ENCODE measurements at places on chromosomes 4 and X.

DNA sequence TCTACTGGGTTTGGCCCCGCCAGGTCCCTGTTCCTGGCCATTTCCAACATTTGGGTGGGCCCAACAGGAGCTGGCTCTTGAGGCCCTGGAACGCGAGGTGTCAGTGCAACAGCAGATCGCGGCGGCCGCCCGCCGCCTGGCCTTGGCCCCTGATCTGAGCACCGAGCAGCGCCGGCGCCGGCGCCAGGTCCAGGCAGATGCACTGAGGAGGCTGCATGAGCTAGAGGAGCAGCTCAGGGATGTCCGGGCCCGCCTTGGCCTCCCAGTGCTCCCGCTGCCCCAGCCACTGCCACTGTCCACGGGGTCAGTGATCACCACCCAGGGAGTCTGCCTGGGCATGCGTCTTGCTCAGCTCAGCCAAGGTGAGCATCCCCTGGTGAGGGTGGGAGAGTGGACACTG, 5.5 kb downstream of the CCDC120 start:
- no peak for DNase-seq

DNA sequence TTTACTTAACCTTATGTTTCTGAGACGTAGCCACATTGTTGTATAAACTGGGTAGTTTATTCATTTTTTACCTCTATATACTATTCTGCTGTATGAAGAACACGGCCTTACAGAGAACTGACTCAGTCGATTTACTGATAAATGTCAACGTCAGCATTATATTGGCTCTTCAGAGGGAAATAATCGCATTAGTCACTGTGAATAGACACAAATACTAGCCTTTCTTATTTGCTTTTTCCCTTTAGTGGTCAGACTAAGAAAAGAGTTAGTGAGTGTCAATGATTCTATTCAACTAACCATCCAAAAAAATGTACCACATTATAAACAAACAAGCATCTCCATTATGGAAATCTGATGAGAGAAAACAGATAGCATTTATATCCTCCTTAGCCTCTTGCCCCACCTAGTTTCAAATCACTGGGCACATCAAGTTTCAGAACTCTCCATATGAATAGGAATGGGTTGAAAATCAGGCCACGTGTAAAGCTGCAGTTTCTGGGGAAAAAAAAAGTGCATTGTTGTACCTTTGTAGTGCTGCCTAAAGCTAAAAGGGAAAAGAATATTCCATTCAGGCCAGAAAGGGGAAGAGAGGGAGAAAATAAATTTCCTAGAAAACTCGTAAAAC, 146.7 kb upstream of the VCX3A start:
- DNase-seq = no peak

- peak; percentile 19 for DNase-seq
Observed at GRCh38 chr4:129641179-129641578, 545.2 kb downstream of the C4orf33 start.

GRCh38 chr4:189845145-189845846, 95.4 kb upstream of the FRG1 start:
- no peak for DNase-seq

GRCh38 chr4:95551653-95552052, 2.9 kb upstream of the UNC5C start:
- no peak for DNase-seq

- no peak for DNase-seq
Observed at GRCh38 chrX:319579-320125, 1.1 kb upstream of the GTPBP6 start.

- no peak for DNase-seq
Observed at GRCh38 chr4:83024233-83024632, 10.8 kb upstream of the COPS4 start.

GRCh38 chr4:48939785-48940184, 33.2 kb upstream of the OCIAD2 start:
- no peak for DNase-seq

DNA sequence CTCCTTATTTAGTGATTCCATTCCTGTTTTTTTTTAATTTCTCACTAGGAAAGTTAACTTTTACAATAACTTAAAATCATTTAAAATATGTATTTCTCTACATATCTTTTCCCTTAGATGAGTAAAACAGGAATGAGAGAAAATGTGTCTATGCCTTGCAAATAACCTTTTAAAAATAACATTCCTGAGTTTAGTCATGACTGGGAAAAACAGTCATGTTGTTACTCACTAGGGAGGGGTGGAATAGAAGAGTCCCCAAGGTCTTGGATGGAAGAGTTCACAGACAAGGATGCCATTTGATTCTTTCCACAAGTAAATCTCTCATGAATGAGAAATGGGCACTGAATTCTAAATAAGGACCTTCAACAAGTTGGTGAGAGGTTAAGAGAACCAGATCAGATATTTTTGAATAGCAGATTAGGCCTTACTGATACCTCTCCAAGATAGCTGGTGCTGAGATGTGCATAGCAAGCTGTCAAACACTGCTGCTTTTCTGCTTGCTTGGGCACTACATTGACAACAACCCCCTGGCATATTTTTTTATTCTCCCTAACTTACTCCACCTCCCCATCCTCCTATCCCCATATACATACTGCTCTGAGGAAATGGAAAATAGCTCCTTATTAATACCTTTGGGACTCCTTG, 25.1 kb downstream of the UGDH start:
- no peak for DNase-seq

- no peak for DNase-seq
Observed at GRCh38 chr4:121219227-121219626, 55.1 kb upstream of the TNIP3 start.

- DNase-seq = peak; percentile 9
Observed at GRCh38 chrX:143081231-143081630, 55.5 kb downstream of the SPANXN4 start.

DNA sequence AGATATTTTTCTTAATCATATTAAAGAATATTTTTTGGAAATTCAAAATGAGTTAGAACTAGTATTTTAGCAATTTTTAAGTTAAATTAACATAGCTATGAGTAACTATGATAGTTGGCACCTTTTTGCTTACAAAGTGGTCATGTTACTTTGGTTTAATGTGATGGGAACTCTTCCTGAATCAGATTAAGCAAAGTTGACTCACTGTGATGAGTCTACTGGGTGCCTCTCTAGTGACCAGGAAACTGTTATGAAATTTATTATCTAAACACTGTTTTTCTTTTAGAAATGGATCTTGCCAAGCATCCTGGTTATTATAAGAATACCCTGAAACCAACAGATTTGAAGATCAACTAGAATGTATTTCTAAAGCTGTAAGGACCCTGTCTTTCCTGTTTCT, 985.8 kb downstream of the TRAM1L1 start:
- DNase-seq = no peak

DNA sequence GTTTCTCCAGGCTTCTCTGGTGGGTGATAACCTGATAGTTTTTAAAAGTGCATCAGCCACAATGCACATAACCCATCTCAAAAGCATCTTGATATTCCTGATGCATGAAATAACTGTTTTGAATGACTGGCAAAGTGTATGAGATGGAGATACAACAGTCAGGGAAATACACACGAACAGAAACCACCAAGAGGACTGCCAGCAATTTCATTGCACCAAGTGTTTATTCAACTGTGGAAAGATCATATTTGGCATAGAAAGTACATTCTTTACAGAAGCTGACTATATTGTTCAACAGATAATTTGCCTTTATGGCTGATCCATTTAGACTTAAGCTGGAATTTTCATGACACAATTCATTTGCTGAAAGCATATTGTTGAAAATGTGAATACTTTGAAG, 139.5 kb downstream of the SLIT2 start:
- DNase-seq = no peak

DNA sequence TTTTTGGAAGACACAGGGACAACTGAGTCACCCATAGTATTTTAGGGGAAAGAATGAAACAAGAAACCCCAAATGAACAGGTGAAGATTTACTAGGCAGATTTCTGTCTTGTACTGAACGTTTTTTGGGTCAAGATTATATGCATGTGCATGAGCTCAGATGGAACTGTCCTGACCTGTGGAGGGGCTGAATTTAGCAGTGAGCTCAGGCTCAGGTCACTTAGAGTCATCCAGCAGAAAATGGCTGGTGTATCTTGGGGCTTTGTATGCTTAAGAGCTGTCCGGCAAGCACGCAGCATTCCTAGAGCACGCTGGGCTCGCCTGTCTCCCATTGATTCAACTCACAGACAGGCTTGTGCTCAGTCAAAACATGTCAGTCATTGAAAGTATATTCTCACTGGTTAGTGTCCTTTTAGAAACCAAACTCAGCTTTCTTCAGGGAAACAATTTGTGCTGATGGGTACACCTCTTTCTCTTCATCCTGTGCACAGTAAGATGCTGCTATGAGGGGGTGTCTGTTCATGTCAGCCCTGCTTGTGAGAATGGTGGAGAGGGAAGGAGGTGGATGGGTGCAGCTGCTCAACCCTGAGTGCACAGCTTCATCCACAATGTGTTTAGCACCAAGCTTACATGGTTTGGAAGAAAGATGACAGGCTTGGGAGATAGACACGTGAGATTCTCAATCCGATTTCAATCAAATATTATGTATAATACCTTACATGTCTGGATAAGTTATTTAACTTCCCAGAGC, 47.5 kb upstream of the PDLIM3 start:
- no peak for DNase-seq

DNA sequence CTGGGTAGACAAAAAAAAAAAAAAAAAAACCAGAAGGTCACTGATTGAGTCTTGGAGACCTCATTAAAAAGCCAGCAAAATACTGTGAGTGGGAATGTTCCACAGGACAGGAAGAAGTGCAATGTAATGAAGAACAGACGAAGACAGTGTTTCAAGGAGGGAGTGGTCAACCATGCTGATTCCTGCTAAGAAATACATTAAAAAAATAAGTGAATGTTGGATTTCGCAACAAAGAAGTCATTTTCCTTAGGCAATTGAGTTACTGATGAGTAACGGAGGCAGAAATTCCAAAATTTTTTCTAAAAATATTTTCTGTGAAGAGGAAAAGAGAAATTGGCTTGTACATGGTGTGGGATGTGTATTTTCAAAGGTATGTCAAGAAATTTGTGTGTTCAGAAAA, 94.3 kb upstream of the FAM47B start:
- no peak for DNase-seq

- no peak for DNase-seq
Observed at GRCh38 chr4:165476214-165477098, 97.6 kb downstream of the CPE start.

DNA sequence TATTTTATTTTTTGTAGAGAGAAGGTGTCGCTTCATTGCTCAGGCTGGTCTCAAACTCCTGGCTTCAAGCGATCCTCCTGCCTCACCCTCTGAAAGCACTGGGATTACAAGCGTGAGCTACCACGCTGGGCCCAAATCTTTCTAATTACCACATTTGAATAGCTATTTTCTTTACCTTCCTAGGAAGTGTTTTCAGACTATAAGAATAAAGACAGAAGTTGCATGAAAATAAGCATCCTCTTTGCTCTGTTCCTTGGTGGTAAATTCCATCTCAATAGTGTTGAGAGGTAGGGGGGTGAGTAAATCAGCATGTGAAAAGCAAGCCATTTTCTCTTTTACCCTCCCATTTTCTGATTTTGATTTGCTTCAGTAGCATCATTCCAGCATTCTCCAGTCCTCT, 122.4 kb downstream of the LARP7 start:
- DNase-seq = no peak

DNA sequence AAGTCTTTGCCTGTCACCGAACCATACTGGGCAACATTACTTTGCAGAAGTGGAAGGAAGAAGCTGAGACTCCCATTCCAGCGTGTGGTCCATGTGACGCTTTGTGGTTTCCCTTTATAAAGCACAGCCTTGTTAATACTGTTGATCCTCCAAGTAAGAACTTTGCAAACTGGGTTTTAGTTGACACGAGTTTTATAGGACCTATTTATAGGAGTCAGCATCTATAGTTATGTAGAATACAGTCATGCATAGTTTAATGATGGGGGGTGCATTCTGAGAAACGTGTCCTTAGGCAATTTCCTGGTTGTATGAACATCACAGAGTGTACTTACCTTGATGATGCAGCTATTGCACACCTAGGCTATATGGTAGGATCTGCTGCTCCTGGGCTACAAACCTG, 1879.4 kb upstream of the TENM3 start:
- no peak for DNase-seq
